ENCODE measurements at places on chromosomes 6 and 20.

DNA sequence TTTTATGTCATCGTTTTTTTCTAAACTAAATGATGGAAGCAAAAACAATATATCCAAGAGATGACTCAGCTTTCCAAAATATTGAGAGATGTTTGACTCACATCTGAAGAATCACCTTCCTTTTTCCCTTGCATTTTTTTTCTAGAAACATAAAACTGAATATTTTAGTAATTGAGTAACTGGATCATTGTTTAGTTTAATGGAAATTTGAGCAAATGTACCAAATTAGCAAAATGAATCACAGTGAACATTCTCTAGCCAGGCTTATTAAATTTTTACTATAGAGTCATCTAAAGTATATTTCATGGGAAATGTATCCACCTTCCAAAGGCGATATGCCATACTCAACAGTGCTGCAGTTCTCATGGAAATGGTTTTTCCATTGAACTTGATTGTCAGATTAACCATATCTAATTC, 145.5 kb downstream of the TENT5A start:
- peak; percentile 91 for DNase-seq

DNA sequence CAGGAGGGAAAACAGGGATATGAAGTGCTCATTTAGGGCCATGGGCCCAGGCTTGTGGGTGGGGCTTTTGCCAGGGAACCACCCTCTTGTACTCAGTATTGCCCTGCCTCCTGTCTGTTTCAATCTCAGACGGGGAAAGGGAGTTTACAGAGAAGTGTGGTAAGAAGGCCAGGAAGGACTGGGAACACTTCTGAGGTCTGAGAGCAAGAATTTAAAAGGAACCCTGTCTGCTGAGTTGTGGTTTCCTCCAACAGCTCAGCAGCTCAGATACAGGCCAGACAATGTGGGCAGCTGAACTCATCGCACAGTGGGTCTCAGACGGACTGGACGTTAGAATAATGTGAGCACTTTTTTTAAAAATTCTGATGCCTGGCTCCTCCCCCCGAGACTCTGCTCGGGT, 354.1 kb upstream of the ARID1B start:
- no peak for DNase-seq

GRCh38 chr20:62678553-62678952, 30.1 kb upstream of the NTSR1 start:
- DNase-seq: no peak

DNA sequence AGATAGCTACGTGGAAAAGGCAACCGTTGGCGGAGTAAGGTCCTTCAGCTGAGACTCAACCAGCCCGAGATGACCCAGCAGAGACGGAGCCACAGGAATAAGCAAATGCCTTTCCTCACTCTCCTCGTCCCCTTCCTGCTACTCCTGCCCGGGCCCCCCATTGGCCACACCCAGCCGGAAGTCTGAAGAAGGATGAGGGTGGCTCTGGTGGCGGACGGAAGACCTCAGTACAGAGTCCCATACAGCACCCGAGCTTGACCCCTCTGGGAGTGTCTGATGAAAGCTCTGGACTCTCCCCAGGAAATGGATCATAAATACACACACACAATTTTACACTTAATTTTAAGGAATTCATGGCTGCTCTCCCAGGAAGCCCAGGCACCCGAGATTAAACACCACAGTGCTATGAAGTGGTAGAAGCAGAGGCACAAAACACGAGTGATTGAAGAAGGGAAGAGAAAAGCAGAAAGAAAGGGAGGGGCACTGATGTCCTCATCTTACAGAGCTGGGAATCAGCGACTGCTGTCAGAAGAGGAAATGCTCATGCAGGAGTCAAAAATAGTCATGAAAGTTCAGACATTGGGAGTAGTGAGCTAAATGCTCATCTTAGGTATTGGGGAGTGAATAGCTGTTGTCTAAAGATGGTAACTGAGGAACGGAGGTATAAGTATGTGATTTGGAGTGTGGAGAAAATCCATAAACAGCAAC, 125.6 kb downstream of the BANF2 start:
- DNase-seq: no peak

DNA sequence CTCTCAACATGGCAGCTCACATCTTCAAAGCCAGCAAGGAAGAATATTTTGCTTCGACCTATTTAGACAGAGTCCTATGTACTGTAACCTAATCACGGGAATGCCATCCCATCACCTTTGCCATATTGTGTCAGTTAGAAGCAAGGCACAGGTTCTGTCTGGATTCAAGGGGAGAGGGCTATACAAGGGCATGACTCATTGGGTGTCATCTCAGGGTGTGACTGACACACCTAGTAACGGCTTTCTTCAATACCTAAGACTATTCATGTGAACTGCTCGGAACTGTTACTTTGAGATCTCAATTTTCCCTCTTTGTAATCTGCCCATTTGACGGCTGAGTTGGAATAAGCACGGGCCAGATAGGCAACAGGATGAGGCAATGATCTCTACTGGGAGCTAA, 135.6 kb upstream of the HDGFL1 start:
- DNase-seq: no peak

- peak; percentile 76 for DNase-seq
Observed at GRCh38 chr6:42404484-42404883, 47.2 kb downstream of the TRERF1 start.

DNA sequence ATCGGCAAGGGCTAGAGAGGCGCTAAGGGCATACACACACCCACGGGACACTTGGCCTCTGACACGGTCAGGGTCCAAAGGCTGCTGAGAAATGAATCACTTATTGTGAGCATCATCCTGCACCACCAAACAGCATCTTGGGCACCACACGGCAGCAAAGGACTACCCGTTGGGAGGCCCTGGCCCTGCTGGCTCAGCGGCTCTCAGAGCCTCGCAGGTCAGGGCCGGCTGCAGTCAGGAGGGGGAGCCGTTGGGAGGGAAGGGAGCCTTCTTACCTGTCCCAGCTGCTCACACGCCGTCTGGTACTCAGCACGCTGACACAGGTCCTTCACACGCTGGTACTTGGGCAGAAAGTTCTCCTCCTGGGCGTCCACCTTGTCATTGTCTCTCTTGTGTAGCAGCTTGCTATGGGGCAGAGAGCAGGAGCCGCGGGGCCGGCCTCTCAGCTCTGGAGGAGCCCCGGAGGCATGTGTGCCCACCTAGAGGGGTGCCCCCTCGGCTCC, 109.0 kb downstream of the SULF2 start:
- no peak for DNase-seq

GRCh38 chr6:125950293-125950692, 6.3 kb upstream of the HINT3 start:
- peak; percentile 39 for DNase-seq

DNA sequence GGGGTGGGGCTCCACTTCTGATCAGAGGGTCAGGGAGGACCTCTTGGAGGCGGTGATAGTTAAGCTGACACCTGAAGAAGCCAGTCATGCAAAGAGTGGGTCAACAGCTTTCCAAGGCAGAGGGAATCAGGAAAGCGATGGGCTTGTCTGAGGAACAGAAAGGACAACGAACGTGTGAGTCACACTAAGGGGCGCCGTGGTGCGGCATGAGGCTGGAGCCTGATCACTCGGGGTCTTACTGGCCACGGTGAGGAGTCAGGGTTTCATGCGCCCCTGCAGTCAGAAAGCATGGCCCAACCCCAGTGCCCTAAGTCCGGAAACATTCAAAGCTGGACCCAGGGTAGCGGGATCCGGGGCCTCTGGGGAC, 50.6 kb upstream of the SLC32A1 start:
- peak; percentile 38 for DNase-seq

GRCh38 chr6:68247782-68248181, 387.3 kb upstream of the ADGRB3 start:
- no peak for DNase-seq

GRCh38 chr6:141492521-141493284, 640.0 kb upstream of the GJE1 start:
- DNase-seq: no peak

- no peak for DNase-seq
Observed at GRCh38 chr6:125826695-125827463, 36.1 kb downstream of the NCOA7 start.

DNA sequence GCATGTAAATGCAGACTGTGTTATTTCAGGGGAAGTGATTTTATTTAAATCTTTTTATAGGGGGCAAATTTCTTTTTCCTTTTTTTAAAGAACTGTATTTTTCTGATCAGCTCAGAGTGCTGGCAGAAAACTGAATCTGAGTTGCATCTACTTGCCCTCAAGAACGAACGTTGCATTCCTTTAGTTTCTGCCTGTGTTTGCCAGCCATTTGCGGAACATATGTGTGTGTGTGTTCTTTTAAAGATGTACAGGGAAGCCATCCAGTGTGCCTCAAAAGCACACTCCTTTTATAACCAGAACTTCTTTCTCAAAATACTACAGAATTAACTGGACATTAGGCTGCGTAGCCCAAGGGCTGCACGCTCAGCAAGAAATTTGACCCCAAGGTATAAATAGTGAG, 25.8 kb upstream of the INSM1 start:
- DNase-seq: no peak

DNA sequence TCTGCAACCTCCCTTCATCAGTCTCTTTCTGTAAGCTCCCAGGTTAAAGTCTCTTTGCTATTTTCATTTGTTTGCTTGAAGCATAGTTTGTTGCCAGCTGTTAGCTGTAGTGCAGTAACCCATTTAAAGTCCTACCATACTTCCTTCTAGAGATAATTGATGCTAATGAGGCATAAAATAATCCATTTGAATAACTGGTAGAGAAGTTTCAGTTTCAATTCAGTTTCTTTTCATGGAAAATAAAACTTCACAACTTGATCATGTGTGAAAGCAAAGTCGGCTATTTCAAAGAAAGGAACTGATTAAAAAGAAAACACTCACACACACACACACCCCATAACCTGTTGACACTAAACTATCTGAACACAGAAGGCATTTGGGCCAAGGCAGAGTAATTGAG, 68.5 kb upstream of the TENT5A start:
- no peak for DNase-seq

DNA sequence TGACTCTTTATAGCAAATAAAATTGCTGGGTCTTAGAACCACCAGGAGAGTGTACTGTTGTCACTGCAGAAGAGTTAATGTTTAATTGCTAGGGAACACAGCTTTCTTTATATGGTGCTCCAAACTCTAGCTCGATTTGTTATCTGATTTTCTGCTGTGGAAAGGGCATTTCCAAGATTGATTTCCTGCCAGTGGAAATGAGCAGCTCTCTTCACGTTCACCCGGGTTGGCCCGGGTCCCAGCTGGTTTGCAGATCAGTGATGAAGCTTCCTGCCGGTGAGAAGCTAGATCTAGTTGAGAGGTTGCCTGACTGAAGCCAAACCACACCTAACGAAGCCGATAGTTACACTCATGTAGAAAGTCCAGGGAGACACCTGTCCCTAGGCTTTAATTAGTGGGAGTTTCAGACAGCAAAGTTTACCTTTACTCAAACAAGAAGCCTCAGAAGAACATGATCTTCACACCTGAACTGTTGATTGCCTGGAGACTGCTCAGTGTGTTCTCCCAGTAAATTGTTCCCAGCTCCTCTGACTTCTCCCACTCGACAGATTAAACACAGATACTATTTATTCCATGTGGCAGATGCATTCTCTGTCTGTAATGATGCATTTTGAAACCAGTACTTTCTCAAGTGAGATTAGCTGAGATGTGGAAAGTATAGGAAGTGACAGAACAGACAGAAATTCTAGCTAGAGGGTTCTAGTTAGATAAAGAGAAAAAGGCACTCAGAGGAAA, 27.8 kb downstream of the PAQR8 start:
- DNase-seq: peak; percentile 60

DNA sequence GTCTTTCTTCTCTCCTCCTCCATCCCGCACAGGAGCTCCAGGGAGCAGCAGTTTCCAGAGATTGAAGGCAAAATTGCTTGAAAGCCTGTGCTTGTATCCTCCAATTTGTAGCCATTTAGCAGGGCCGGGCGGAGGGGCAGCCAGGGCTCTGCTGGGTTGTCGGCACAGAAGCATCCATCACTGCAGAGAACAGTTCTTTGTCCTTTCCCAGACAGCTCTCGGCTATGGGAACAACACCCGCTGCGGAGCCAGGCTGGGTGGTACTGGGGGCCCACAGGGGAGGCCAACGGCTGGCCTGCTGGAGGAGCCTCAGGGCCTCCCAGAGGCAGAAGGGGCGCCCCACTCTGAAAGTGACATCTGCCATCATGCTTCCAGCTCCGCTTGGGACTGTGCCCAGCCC, 7.8 kb downstream of the HRH3 start:
- no peak for DNase-seq

DNA sequence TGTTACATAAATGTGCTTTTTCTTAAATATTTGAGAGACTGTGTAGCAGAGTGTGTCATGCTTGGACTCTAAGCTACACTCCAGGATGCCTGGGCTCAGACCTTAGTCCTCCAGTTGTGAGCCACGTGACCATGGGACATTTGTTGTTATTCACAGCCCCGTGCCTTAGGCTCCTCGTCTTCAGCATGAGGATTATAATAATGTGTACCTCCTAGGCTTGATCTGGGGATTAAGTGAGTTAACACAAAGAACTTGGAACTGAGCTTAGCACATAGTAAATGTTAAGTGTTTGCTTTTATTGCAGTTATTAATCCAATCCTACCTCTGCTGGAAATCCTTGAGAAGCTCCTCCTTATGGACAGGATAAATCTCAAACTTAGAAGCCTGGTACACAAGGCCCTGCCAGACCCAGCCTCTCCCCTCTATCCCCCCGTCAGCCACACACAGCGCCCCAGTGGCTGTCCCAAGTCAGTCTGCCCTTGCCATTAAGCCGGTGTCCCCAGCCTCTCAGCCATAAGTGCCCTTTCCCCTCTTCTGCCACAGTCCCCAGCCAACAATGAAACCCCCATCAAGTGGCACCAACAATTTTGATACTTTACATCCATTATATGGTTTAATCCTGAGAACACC, 177.5 kb downstream of the TMEM242 start:
- no peak for DNase-seq

GRCh38 chr6:146087386-146087785, 58.5 kb downstream of the GRM1 start:
- no peak for DNase-seq

DNA sequence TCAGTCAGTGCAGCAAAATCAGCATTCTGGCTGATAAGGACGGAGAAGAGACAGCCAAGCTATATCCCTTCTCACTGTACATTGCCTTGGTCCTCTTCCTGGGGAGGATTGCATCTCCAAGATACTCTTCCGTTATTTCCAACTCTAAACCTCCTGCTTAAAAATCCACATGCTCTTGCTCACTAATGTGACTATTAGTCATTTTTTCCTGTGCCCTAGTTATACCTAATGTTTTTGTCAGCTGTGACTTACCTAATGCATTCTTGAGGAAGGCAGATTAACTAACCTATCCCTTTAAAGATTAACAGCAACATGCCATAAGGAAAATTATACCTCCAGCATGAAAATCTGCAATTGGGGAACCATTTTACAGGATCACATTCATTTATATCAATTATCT, 317.6 kb downstream of the BTBD9 start:
- no peak for DNase-seq

- peak; percentile 86 for DNase-seq
Observed at GRCh38 chr6:138722425-138723371, 50.9 kb upstream of the CCDC28A start.
